Uterus (tissue), 4 donors: ENCODE measurements at places on chromosomes 2 and 18. TPM values are rescaled to one million over a fixed set of nuclear protein-coding genes. Genes with fewer than 3 reads are reported as not detected.

GRCh38 chr2:214450118-214450894 is 39.5 kb downstream of the VWC2L start:
- no peak for DNase-seq

ACMSD gene
- not detected for total RNA-seq

LYPD6B gene
- total RNA-seq, result not detected

ABCB11 gene
- not detected for total RNA-seq

PPIL3 gene
- total RNA-seq, result 76.8 TPM
